ENCODE measurements at places on chromosomes 11 and 22.

GRCh38 chr11:35420371-35420770 is 1.0 kb upstream of the SLC1A2 start:
- DNase-seq, result no peak

DNA sequence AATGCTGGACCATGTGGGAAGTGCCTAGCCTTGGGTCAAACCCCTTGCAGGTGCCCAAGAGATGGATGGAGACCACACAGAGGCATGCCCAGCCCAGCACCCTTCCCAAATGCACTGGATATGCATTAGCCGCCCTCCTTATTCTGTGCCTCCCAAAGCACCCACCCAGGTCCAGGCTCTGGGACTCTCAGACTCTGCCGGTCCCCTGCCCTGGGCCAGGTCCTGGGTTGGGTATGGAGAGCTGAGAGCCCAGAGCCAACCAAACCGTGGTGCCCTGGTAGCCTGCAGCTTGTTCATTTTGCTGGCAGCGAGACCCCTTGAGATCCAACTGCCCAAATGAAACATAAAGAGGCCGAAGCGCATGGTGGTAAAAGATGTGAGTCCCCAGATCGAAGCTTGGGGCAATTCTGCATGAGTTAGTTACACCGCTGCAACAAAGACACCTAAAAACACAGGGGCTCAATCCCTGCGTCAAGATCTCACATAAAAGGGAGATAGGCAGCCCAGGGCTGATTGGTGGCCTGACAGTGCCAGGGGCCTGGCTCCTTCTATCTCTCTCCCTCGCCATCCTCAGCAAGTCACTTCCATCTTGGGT is 61.5 kb downstream of the MYEOV start:
- DNase-seq, result no peak

GRCh38 chr11:73270016-73270854 is 1.9 kb upstream of the P2RY6 start:
- no peak for DNase-seq

DNA sequence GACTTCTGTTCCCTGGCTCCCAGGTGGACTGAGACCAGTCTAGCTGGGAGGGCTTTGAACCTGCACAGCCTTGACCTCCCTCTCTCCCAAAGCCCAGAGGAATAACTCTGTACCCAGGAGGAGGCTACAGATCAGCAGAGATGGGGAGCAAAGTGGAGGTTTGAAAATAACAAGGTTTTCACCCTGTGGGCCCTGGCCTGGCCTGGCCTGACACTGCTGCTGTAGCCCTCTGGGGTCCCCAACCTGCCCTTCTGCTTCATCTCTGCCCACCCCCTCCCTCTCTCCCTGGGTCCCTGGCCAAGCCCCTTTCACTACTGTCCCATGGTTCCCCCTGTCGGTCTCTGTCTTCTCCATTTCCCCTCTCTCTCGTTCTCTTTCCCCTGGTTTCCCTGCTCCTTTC is 225.2 kb downstream of the BUD13 start:
- no peak for DNase-seq

GRCh38 chr22:27312565-27312964 is 489.0 kb downstream of the MN1 start:
- DNase-seq, result no peak

- DNase-seq, result no peak
These were observed 9.6 kb upstream of the PDE2A start for GRCh38 chr11:72683782-72684200.

- DNase-seq, result no peak
These were observed 4.3 kb upstream of the AMPD3 start for GRCh38 chr11:10450462-10451425.

GRCh38 chr22:41526830-41527799 is 17.2 kb downstream of the POLR3H start:
- DNase-seq, result no peak

DNA sequence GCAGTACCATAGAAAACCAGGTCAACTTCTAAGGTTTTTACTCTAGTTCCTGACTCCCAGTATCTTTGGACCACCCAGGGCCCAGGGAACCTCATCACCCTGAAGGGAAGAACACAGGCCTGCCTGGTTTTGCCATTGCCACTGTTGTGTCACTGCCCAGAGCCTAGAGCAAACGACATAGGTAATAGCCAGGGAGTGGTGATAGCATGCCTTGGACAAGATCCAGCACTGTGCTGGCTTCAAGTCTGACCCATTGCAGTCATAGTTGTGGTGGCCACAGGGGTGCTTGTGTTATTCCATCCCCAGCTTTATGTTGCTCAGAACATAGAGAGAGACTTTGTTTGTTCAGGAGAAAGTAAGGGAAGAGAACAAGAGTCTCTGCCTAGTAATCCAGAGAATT is 2310.2 kb downstream of the LRRC4C start:
- DNase-seq, result no peak

DNA sequence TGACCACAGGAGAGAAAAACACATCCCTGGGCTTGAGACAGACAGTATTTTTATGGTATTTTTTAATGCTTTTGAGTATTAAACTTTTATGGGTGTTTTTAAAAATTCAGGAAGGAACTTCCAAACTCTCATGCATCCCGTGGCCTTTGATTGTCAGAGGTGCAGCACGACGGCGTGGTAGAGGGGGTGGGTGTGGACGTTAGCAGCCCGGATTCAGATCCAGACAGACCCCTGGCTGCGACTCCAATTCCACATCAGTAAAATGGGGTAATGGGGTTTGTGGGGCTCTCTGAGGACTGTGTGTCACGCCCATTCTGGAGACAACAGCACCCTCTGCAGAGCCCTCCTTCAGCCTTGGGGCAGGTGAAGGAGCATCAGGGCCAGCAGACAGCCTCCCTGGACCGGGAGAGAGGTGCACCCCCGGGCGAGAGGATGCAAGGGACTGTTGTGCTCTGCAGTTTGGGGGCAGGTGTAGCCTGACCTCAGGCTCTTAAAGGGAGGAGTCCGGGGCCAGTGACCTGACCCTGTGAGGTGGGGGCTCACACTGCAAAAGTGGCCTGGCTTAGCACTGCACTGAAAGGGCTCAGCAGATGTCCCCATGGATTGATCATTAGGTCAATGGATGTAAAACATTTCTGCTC is 1024.3 kb downstream of the TBC1D22A start:
- DNase-seq, result no peak

DNA sequence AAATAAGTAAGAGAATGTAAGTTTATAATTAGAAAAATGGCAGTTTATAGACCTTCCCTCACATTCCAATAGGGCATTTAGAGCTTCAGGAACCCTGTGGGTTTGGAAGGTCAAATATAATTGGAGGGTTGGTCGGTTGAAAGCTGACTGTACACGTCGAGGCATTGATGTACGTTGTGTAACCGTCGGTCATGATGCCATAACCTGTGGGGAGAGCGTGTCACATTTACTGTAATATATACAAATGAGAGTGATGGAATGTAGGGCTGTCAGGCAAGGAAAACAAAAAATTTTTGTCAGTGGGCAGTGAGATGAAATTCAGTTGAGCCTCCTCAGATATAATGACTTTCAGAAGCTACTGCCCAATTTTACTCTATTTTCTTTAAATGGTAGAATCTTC is 88.5 kb downstream of the ARL14EP start:
- no peak for DNase-seq

DNA sequence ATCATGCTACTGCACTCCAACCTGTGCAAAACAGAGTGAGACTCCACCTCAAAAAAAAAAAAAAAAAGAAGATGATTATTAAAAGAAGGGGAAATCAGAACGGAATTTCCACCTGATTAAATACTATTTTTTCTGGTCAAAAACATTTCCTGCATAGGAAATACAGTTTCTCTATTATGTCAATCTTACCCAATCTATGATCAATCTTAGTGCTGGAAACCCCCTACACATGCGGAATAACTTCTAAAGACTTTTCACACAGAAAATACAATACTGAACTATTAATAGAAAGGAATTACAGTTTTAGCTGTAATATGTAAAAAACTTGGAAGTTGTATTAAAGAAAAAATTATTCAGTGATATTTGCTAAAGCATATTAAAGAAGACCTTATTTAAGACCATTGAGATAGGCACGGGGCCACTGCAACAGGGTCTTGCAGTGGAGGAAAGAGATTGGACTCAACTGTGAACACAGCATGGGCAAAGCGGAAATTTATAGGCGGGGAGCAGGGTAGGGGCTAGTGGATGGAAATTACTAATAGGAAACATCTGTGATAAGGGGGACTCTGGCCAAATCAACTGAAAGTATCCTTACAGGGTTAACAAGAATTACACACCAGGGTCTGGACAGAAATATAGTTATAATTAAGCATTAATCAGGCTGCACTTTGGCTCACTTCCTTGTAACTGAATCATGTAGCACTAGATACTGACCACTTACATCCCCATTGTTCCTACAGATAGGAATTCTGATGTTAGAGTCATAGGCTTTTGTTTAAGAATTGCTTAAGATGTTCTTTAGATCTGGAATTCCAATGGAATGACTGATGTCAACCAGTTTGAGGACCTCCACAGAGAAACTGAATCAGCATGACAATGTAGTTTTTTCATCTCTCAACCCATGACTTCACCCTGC is 411.5 kb upstream of the DDI1 start:
- DNase-seq, result peak; percentile 93

- no peak for DNase-seq
These were observed 182.5 kb downstream of the CADM1 start for GRCh38 chr11:115321605-115322289.

DNA sequence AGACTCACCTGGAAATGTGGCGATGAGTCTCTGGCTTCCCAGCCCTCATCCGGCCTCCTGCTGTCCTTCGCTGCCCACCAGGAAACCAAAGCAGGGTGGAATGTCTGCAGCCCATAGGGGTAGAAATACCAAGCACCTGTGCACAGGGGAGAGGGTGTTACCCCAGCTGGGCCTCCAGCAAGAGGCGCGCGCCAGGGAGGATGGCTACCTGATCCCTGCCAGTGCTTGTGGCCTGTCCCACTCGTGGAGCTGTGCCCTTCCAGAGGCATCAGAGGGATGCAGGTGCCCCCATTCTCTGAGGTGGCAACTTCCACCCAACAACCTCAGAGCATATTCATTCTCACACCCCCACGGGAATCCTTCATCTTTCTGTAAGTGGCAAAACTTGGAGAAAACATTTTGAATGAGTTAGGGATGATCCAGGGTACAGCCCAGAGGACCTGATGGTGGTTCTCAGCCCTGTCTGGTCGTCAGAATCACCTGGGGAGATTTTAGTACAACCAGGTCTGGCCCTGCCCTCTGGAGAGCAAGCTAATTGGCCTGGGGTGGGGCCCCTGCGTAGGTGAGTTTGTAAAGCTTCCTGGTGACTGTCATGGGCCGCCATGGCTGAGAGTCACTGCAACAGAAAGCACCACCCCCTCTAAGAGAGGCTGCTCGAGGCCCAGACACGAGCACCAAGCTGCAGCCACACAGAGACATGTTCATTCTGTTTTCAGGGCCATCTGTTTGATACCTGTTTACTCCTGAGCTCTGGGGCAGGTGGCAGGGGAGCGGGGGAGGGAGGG is 9.9 kb downstream of the SUN2 start:
- no peak for DNase-seq

- no peak for DNase-seq
These were observed 56.7 kb downstream of the TP53I11 start for GRCh38 chr11:44893846-44894617.

- no peak for DNase-seq
These were observed 193.1 kb upstream of the PITPNB start for GRCh38 chr22:28112190-28112544.

GRCh38 chr11:77444261-77444660 is 29.6 kb downstream of the PAK1 start:
- no peak for DNase-seq

- DNase-seq, result no peak
These were observed 15.7 kb upstream of the GNB1L start for GRCh38 chr22:19870153-19871022.

DNA sequence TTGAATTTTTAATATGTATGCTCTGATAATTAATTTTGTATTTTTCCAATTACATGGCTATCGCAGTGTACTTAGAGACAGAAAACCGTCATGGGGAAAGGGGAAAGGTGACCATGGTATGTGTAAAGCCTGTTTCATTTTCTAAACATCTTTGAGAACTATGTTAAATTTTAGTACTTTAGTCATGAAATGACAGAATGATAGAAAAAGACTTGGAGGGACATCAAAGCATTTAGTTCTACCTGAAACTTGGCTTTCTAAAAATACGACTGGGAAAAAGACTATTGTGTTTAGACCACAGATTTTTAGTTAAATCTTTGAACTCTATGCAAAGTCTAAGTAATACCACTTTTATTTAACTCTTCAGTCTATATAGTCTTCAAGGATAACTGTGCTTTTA is 54.1 kb downstream of the MAML2 start:
- DNase-seq, result no peak

DNA sequence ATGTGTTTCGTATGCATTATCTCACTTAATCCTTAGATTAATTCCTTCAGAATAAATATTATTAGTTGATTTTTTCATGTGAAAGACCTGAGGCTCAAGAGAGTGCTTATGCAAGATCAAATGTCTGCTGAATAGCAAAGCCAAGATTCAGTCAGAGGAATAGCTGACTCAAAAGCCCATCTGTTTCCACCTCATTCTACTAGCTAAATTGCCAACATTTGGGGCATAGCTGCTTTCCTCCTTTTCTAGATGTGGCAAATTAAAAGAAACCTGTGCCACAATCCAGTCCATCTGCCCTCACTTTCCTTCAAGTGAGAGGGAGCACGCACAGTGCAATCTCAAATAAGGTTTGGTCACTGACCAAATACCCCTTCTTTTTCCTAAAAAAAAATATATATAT is 121.1 kb downstream of the PAX6 start:
- DNase-seq, result no peak

DNA sequence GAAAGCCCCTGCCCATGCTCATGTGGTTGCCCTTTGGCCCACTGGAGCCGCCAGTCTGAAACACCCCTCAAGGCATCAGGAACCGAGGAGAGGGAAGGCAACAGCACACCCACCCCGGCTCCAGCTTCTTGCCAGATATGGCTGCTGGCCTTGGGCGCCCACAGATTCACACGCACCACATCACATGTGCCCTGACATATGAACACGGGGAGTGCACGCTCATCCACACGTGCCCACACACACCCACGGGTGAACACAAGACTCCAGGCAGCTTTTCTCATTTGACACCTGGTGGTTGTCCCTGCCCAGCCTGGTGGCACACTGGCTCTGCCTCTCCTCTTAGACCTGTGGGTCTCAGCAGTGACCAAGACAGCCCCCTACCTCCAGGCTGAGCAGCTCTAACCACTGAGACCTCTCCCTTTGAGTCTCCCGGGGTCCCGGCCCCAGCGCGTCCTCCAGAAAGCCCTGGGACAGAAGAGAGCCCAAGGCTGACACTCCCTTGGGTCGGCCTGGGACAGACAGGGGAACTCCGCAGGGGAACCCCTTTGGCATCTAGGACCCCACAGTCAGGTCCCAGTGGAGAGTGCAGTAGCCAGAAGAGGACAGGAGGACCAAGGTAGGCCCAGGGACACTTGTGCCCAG is 2.7 kb upstream of the MAPK12 start:
- no peak for DNase-seq

DNA sequence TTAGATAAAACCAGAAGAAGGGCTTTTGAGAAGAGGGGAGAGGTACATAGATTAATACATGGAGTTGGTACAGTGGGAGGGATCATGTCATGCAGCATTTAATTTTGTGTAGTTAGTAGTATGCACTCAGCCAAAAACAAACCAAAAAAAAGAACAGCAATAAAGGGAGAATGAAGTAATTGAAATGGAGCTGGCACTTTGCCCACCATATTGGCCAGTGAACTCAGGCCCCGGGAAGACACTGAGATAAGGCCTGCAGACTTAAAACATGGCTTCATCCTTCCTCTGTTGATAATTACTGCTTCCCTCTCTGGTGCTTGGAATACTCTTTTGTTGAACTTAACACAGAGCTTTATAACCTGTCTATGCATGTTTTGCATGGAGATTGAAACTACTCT is 3.1 kb downstream of the PANX1 start:
- peak; percentile 19 for DNase-seq

- no peak for DNase-seq
These were observed 460 bp downstream of the ZC3H12C start for GRCh38 chr11:110093407-110094297.

GRCh38 chr22:36104988-36105387 is 55.6 kb downstream of the APOL3 start:
- no peak for DNase-seq
